Stromal cell of bone marrow (primary cell): ENCODE measurements at places on chromosomes 11 and 22.

DNA sequence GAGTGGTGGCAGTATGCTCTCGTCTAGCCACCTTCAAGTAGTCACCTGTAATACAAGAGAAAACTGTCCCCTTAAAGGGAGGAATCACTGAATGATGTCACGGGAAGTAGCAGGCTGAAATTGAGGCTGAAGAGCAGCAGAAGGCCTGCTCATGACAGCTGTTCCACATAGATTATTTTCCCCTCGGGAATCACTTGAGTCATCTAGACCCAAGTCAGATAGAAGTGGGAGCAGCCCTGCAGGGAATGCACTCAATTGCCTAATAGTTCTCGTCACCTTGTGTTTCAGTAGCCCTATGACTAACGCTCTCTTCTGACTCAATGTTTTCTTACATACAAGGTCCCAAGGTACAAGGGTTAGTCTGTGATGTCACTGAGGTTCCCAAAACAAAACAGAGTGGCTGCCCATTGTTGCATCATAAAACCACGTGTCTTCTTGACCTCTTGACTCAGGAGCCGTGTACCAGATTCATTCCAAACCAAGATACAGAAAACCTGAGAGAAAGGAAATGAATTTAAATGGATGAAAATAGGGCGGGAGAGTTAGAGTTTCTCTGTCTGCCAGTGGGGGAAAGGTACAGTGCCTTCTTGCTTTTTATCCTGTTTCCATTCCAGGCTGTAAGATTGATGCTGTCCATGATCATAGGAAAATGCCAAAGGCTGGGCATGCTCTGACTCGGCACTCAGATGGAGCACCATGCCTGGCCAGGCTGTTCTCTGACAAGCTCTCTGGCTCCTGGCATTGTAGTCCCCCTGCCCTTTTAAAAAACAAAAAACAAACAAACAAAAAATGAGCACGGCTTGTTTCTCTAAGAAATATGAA is 21.6 kb upstream of the C11orf96 start:
- DNase-seq, result peak; percentile 100

DNA sequence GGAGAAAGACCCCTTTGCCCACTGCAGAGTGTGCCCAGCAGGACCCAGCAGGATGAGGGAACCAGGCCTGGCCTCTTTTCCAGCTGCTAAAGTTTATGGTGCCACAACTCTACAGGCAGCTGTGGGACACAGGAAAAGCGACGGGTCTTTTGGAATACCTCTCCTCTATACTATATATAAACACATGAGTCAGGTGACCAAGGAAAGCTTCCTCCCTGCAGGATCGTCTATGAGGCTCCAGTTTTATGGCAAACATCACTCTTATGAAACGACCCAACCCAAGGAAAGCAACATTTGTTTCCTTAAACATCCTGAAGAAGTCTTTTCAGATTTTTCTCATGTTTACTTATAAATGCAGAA is 102.8 kb upstream of the AKIP1 start:
- DNase-seq, result no peak

DNA sequence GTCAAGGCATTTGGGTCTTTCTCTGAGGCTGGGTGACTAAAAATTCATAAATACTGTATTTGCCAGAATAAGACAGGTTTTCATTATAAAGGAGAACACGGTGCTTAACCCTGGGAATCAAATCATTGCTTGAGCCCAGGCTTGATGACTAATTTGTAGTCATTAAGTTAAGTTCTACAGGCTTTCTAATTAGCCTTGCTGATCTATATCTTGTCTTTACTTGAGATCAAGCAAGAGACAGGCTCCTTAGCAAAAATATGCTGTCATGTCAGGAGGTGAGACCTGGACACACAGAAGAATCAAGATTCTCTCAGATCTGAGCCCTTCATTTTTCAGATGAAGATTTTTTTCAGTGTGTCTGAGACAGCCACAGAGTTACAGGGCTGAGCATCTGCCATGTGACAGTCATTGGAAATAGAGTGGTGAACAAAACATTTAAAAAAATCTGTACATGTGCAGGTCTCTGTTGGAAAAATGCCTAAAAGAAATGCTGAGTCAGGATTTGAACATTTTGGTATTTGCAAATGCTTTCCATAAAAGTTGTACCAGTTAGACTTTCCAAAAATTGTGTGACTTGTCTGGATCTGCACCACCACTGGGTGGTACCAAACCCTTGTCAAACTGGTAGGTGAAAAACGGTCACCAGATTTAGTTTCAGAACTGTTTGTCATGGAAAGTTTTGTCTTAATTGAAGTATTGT is 14.6 kb downstream of the ACAT1 start:
- peak; percentile 15 for DNase-seq

GRCh38 chr11:15027011-15027410 is 46.4 kb upstream of the CALCB start:
- DNase-seq, result no peak

DNA sequence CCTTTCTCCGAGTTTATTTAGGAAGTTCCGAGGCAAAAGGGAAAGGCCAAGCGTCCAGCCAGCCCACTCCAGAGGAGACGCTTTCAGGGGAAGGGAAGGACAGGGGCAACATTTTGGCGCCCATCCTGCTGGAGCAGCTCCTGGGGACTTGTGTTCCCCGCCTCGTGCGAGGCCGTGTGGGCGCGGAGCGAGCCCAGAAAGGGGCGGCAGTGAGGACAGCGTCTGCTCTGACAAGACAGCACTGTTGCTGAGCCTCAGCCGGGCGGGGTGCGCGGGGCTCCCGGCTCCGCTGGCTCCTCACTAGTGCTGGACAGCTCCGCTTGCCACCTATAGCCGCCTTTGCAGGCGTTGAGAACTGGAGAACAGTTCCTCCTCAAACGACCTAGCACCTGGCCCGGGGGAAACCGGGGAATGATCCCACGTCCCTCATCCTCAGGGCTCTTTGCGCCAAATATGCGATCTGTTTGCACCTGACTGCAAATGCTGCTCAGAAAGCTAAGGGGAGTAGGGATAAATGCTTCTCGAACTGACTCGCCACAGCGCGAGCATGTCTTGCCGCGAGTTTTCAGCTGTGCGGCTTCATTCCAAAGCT is 722 bp upstream of the GUCY1A2 start:
- no peak for DNase-seq

DNA sequence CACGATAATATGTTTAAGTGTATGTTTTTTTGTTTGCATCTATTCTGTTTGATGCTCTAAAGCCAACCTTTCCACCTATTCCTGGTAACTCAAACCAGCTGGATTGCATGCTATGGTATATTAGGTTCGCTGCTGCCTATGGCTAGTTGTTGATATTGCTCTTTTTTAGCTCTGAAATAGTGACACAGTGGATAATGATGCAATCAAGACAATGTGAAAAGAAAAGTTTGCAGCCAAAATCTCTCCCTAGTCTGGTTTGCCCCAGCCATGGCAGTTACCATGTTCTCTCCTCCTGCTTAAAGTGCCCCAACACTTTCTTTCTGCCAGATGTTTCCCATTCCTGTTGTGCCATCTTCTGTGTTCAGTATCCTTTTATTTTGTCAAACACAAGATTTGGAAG is 269.7 kb downstream of the DYNC2H1 start:
- no peak for DNase-seq

DNA sequence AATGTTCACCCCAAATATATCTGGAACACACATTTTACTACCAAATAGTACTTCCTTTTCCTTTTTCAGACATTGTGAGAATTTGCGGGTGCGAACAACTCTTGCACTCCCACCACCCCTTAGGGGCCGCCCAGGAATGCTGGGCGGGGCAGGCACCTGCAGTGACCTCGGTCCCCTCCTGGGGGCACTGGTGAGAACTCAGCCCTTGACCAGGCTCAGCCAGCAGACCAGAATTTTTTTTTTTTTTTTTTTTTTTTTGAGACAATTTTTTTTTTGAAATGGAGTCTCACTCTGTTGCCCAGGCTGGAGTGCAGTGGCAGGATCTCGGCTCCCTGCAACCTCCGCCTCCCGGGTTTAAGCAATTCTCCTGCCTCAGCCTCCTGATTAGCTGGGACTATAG is 75.8 kb downstream of the ARHGAP8 start:
- DNase-seq, result no peak

DNA sequence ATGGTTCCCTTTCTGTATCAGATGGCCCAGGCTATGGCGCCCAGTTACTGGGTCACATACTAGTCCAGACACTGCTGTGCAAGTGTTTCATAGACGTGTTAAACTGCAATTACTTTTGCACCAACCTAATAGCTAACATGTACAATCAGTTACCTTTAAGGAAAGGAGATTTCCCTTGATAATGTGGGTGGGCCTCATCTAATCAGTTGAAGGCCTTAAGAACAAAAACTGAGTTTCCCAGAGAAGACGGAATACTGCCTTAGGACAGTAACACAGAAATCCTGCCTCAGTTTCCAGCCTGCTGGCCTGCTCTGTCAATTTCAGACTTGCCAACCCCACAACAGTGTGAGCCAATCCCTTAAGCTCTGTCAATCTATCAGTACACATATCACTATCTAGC is 229.9 kb upstream of the SYN3 start:
- DNase-seq, result no peak

- no peak for DNase-seq
Measured at GRCh38 chr11:47028195-47029093, 91.9 kb downstream of the CSTPP1 start.

DNA sequence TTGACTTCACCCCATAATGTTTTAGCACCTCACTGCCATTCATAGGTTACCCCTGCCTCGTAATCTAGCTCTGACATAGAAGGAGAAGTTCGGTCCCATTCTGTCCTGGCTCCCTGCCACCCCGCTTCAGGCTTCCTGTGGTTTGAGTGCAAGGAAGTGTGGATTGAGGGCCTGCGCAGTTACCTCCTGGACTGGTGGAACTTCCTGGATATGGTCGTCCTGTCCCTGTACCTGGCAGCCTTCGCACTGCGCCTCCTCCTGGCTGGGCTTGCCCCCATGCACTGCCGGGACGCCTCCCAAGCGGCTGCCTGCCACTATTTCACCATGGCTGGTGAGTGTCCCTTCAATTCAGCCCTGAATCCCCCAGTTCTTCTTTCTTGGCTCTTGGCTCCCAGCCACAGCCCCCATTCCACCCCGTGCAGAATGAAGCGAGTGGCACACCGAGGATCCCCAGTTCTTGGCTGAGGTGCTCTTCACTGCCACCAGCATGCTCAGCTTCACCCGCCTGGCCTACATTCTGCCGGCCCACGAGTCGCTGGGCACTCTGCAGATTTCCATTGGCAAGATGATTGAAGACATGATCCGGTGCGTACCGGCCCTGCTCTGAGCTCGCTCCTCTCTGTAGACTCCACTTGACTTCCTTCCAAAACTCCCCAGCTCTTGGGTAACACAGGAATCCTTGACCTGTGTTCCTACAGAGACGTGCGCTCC is 15.4 kb downstream of the ART5 start:
- DNase-seq, result no peak

- DNase-seq, result no peak
Measured at GRCh38 chr22:17872471-17872870, 98.2 kb upstream of the BID start.

DNA sequence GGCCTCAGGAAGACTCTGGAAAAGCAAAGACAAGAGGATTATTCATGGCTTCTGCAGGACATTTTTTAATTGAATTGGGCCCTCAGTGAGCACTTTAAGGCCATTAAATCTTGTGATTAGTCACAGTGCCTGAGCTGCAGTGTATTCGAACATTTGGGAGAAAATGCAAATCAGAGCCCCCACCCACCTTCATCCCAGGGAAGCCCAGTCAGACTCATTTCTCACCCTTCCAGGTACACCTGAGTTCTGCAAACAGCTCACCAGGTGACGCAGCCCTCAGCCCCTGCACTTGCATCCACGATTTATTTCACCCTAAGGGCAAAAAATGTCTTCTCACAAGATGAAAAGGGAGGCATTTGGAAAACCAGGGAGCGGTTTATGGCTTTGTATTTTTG is 128.7 kb downstream of the MPPED1 start:
- DNase-seq, result no peak

DNA sequence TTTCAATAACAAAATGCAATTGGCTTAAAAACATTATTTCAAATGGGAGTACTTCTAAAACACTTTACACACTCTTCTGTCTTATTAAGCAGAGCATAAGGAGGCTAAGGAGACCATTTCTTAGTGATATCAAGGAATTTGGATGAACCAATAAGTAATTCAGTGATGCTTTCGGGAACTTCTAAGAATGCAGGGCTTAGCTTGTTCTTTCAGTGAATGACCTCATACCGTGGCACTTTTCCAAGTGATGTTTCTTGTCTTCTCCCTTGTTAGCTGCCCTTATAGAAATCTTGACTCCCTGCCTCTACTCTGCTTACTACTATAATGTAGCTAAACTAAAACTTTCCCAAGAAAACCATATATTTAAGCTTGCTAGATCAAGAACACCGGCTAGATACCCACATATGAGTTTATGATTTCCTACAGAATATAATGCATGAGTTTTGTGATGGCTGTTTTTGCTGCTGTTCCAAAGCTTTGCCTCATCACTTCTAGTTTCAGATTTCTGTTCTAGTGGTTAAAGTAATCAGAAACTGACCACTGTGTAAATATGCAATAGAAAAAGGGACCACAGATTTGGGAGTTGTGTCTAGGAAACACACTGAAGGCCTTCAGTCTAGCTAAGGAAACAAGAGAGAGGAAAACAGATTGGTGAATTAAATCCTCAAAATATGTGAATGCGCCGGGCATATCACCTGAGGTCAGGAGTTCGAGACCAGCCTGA is 37.5 kb upstream of the STK33 start:
- peak; percentile 54 for DNase-seq

DNA sequence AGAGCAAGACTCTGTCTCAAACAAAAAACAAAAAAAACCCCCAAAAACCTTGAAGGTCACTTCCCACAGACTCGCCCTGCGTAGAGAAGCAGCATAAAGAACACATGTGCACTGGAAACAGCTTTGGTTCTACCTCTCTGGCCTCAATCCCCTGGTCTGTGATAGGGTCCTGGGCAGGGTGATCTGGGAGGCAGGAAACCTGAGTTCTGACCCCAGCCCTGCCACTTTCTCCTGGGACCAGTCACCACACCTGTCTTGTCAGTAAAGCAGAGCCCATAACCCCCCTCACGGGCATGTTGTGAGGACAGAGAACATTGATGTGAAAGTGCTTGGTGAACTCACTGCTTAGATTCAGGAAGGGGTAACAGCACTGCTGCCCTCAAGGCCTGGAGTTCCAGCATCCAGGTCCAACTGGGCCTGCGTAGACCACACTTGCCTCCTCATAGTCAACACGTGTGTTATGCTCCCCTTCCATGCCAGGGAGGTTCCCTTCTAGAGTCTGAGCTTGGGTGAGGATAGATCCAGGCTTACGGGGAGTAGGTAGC is 11.4 kb downstream of the UCP2 start:
- no peak for DNase-seq

- no peak for DNase-seq
Measured at GRCh38 chr11:79498667-79499066, 57.8 kb upstream of the TENM4 start.

DNA sequence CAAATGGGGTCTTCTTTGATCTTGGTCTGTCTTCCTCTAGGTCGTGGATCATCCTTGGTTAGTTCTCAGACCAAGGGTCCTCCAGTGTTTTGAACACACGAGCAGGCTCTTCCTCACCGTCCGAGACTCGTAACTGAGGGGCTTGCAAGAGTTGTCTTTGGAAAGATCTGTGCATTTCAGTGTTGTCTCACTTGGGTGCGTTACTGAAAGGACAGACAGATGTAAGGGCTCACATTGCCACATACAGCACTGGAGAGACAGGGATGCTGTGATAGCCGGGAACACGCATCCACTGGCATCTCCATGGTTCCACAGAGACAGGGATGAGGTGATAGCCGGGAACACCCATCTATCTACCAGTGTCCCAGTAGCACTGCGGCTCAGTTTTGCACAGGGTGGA is 15.7 kb downstream of the GLB1L2 start:
- no peak for DNase-seq

- DNase-seq, result peak; percentile 55
Measured at GRCh38 chr11:76885390-76886097, 24.8 kb downstream of the ACER3 start.

GRCh38 chr11:91819195-91819594 is 405.4 kb upstream of the FAT3 start:
- DNase-seq, result no peak

GRCh38 chr11:114167355-114167754 is 107.8 kb downstream of the ZBTB16 start:
- no peak for DNase-seq
